ENCODE measurements at places on chromosomes 2 and 18. TPM values are rescaled to one million over a fixed set of nuclear protein-coding genes. Genes with fewer than 3 reads are reported as not detected.

The DES gene
- 12,280 TPM for total RNA-seq

The FAP gene
- total RNA-seq, result 0.71 TPM

The RGPD8 gene
- total RNA-seq, result 8.7 TPM

GRCh38 chr2:232327105-232328031 lies 51.2 kb upstream of the ALPP start:
- no peaks in the 10 kb centered on the region for H3K36me3 ChIP-seq
- H3K27me3 ChIP-seq, result no peaks in the 10 kb centered on the region
- no peak overlapping the region for H3K27ac ChIP-seq
- DNase-seq, result peak; percentile 75

The NGEF gene
- total RNA-seq, result 4.8 TPM

The CROCC2 gene
- not detected for total RNA-seq

DNA sequence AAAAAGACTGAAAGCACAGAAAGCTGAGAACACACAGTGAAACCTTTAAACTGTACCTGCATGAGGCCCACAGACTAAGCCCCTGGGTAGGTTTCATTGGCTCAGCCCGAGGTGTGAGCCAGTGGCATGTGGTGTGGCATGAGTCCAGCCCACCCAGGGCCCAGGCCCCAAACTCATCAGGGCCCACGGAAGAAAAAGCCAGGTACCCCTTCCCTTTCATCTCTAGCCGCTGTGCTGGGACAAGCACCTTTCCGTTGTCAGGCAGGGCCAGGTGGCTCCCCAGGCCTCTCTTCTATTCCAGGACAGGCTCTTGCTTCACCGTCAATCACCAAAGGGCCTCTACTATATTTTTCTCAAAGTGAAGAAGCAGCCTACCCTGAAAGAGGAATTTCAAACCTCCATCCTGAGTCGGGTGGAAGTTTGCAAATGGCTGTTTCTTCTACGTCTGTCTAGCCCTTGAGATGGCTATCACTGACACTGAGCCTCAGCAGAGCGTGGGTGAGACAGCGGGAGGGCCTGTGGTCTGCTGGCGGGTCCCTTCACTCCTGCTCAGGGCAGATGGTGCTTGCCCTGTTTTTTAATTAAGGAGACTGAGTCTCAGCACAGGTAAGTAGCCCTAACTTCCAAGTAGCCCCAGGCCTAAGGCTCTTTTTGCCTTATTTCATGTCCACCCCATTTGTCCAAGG lies 8.6 kb downstream of the DNAJB2 start:
- peaks cover 18% of the 10 kb centered on the region for H3K4me1 ChIP-seq
- DNase-seq, result no peak
- H3K4me3 ChIP-seq, result no peak overlapping the region
- H3K27me3 ChIP-seq, result no peaks in the 10 kb centered on the region
- H3K27ac ChIP-seq, result no peak overlapping the region
- peaks cover 24% of the 10 kb centered on the region for H3K36me3 ChIP-seq

GRCh38 chr2:71379086-71379485 lies 47.5 kb downstream of the ZNF638 start:
- H3K4me1 ChIP-seq, result no peaks in the 10 kb centered on the region
- peaks cover 85% of the 10 kb centered on the region for H3K36me3 ChIP-seq
- no peak overlapping the region for H3K27ac ChIP-seq

The ELAC1 gene
- total RNA-seq, result 2.6 TPM

DNA sequence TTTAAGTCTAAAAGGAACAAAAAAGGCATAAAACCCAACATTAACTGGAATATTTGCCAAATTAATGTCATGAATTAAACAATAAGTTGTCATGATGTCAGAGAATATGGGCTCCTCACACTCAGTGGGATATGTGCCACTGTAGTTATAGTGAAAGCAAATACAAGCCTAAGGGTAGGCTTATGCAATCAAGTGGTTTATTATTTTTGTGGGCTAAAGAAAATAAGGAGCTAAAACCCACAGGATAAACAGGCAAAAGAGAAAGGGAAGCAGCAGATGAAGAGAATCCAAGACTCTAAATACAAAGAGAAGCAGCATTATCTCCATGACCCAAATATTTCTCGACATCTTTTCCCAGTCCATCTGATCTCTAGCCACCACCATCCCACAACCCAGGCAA lies 17.5 kb downstream of the YWHAQ start:
- no peak overlapping the region for H3K4me3 ChIP-seq
- H3K36me3 ChIP-seq, result no peaks in the 10 kb centered on the region

- no peaks in the 10 kb centered on the region for H3K4me1 ChIP-seq
- H3K4me3 ChIP-seq, result no peak overlapping the region
- no peaks in the 10 kb centered on the region for H3K27me3 ChIP-seq
- H3K27ac ChIP-seq, result no peak overlapping the region
- H3K36me3 ChIP-seq, result no peaks in the 10 kb centered on the region
Measured at GRCh38 chr2:109049022-109049421, 60.0 kb upstream of the EDAR start.

The ANKRD62 gene
- not detected for total RNA-seq
